ENCODE measurements at places on chromosomes 5 and 9.

GRCh38 chr5:135862744-135863143 is 28.3 kb downstream of the SLC25A48 start:
- DNase-seq: no peak

- no peak for DNase-seq
Observed at GRCh38 chr5:32504989-32505596, 60.6 kb upstream of the ZFR start.

DNA sequence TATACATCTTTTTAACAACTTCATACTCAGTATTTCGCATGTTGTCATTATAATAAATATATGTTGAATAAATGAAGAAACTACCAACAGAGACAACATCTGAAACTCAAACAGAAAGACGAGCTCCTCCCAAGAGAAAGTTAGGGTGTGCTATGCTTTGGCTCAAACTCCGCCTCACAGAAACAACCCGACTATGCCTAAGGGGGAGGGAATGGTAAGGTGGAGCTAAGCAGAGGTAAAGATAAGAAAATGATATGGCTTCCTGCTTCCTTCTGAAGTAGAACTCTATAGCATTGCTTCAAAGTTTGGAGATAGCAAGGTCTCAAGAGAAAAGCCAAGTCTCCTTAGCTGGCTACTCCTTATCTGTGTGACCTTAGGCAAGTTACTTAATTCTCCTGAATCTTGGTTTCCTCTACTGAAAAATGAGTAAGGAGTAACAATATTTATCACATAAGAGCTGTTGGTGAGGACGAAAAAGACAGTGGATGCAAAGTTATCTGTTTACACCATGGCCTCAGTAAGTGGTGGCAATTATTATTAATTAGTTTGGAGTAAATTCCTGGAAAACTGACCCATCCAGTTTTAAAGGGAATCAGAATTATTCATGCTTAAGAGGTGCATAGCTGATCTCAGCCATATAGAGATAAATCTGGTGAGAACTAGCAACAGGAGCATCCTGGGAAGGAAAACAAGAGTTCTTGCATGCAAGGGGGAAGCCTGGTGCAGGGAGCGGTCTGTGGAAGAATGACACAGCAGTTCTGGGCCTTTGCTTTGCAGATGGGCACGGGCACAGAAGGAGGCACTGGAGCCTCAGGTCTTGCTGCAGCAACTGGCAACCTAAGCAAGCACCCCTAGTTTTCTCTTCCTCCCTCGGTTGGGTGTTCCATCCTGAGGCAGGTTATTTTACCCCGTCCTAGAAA is 73.3 kb downstream of the GLIS3 start:
- no peak for DNase-seq

DNA sequence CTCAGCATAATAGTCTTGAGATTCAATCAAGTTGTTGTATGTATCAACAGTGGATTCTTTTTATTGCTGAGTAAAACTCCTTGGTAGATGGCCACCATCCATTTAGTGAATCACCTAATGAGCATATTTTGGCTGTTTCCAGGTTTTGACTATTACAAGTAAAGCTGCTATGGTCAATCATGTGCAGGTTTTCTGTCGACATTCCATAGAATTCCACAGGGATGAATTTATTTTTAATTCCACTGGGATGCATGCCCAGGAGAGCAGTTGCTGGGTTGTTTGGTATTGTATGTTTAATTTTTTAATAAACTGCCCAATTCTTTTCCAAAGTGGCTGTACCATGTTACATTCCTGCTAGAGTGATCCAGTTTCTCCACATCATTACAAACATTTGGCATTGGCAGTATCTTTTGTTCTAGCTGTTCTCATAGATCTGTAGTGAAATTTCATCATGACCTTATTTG is 10.5 kb upstream of the S1PR3 start:
- DNase-seq: no peak

- DNase-seq: no peak
Observed at GRCh38 chr5:91111473-91112238, 271.5 kb downstream of the ARRDC3 start.

DNA sequence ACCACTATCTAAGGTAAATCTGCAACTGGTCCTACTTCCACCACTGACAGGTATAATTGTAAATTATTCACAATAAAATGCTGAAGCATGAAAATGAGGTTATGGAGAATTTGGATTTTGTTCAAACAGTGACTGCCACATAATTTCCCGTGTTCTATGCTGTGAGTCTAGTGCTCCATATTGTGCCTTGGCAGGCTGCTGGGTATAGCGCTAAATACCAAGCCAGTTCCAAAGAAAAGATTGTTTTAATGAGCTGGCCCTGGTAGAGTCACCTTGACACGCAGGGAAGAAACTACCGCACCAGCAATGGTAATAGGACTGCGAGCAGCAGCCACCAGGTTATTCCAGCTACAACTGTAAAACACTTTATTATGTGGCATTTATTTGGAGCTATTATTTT is 30.4 kb downstream of the PSMB7 start:
- no peak for DNase-seq

Data from renal cortical epithelial cell (primary cell).